LoVo (cell line): ENCODE measurements at places on chromosomes 5 and 9.

DNA sequence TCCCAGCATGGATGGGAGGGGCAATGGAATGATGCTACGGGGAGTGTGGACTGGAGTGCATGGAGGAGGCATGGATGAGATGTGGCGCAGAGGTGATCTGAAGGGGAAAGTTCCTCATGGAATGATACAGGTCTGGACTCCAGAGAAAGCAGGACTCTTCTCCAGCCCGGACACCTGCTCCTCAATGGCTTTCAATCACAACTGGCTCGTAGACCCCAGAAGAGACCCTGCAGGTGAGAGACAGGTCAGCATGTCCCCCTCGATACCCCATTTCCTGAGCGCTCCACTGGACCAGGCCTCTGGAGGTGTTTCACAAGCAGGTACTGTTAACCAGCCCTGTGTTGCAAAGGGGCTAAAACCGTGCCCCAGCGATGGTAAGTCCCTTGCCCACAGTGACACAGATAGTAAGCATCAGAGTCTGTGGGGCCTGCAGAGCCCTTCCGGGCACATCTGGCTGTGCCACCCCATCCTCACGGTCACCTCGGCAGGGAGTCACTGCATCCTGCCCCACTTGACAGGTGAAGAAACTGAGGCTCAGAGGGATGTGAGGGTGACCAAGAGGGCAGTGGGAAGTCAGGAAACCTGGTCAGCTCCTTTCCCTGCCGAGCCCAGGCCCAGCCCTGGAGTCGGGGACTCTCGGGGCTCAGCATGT, 5.5 kb upstream of the DPM2 start:
- DNase-seq, result no peak

DNA sequence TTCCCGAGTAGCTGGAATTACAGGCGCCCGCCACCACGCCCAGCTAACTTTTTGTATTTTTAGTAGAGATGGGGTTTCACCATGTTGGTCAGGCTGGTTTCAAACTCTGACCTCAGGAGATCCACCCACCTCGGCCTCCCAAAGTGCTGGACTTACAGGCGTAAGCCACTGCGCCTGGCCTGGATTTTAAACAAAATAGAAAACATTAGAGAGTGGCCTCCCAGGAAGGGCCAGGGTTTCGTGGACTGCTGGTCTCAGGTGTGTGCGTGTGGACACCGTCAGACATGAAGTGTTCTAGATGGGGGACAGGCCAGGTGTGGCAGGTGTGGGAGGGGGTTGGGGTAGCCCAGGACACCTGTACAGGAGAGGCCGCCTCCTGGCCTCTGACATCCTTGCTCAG, 7.0 kb upstream of the GBGT1 start:
- no peak for DNase-seq

DNA sequence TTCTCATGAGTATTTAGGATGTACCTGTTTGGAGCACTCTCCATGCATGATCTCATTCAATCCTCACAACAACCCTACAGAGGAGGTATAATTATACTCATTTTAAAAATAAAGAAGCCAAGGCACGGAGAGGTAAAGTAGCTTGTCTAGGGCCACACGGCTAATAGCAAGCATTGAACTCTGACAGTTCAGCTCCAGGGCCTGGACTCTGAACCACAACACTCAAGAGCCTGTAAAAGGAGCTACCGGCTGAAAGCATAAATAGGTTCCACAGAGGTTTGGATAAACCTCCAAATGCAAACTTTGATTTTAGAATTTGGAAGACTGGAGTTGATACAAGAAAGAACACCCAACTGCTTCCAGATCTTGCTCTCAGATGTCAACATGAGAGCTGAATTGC, 41.2 kb downstream of the ARHGEF37 start:
- DNase-seq, result no peak

GRCh38 chr5:8919096-8919495, 626.8 kb downstream of the SEMA5A start:
- DNase-seq, result no peak

DNA sequence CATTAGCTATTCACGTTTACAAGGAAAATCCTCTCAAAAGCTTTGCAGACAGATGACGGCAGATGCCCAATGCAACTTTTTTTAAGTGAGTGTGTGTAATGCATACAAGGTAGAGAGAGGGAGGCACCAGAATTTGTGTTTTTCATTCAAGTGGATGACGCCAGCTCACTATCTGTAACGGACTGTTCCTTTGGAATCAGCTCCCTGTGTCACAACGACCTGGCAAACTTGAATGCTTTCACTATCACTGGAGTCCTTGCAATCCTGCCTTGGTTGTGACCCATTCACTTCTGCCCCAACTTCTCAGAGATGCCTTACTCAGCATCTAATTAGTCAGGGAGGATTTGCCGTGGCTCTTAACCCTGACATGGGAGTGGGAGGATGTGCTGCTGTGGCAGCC, 148.5 kb downstream of the BNC2 start:
- no peak for DNase-seq

- DNase-seq, result no peak
Observed at GRCh38 chr5:180375291-180375690, 22.2 kb upstream of the GFPT2 start.

- DNase-seq, result peak; percentile 9
Observed at GRCh38 chr9:90331826-90332575, 310.6 kb downstream of the DIRAS2 start.

- DNase-seq, result no peak
Observed at GRCh38 chr9:98538203-98538602, 170.5 kb downstream of the GABBR2 start.

- DNase-seq, result peak; percentile 58
Observed at GRCh38 chr5:66197764-66198405, 53.8 kb downstream of the SREK1 start.

DNA sequence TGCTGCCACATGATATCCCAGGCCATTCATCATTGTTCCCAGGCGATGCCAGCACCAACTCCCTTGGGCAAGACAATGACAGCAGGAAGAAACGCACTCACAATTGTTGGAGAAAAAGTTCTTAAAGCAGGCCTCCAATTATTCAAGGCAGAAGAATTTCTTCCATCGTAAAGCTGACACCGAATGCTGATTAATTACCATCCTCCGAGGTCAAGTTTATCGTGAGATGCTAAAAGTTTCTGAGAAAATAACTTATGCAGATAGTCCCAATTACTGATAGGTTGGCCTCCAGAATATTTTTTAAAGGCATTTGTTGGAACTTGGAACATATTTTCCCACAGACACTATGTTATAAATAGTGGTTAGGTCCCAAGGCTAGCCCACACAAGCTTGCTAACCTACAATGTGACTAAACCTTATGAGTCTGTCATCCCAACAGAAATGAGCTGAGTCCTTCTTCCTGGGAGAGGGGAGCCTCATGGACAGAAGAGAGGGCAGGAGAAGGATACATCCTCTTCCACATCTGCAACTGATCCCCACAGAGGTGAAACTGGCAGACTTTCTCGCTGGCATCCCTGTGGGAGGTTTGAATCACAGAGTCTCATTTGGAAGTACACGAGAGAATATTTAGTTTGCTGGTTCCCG, 202.4 kb upstream of the TBC1D2 start:
- DNase-seq, result no peak

DNA sequence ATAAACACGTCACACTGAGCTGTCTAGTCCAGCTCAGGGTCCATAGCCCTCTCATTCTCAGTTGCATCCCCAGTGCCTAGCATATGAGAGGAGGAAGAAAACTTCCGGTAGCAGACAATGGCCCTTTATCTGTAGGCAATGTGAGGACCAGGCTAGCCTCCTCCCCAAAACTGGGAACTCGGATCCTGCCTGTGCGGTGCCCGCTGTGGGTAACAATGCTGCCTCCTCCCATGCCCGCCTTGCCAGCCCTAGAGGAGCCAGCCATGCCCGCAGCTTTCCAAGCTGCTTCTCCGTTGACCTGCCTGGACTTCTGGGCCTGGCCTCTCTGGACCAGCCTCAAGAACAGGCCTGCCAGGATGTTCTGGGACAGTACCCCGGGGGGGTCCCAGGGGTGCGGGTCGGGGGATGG, 74.6 kb upstream of the ORM1 start:
- DNase-seq, result no peak

DNA sequence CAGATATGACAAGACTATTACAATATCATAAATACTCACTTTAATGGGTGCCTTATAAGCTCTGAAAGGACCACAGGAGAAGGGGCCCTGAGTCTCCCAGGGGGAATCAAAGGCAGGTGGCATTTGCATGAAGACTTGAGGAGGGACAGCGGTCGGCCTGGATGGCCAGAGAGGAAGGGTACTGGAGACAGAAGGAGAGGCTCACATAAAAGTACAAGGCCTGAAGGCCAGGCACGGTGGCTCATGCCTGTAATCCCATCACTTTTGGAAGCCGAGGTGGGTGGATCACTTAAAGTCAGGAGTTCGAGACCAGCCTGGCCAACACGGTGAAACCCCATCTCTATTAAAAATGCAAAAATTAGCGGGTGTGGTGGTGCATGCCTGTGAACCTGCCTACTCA, 29.1 kb upstream of the LMX1B start:
- DNase-seq, result no peak

GRCh38 chr5:86837610-86838009, 219.9 kb downstream of the COX7C start:
- no peak for DNase-seq

GRCh38 chr5:13831351-13831750, 113.1 kb downstream of the DNAH5 start:
- no peak for DNase-seq
